Foreskin keratinocyte (primary cell): ENCODE measurements at places on chromosomes 2 and 18. TPM values are rescaled to one million over a fixed set of nuclear protein-coding genes. Genes with fewer than 3 reads are reported as not detected.
A peak's percentile ranks its signal among the peaks of the same experiment; 100 is the strongest.

GRCh38 chr2:112021781-112022231 lies 33.3 kb upstream of the TMEM87B start:
- peak; percentile 11 for DNase-seq

- DNase-seq: no peak
Observed at GRCh38 chr18:76495006-76495370, at the start of gene ZNF516. TSS of gene ZNF516 (minus strand) at chr18:76495242. CDS start at chr18:76443054, 52,188 bp downstream.

- no peak for DNase-seq
Observed at GRCh38 chr2:25586726-25587144, 86.6 kb downstream of the DTNB start.

- no peak for DNase-seq
Observed at GRCh38 chr2:180416627-180417026, 409.5 kb upstream of the CWC22 start.

GRCh38 chr2:232240906-232241305 lies 137.6 kb upstream of the ALPP start:
- no peak for DNase-seq

DNA sequence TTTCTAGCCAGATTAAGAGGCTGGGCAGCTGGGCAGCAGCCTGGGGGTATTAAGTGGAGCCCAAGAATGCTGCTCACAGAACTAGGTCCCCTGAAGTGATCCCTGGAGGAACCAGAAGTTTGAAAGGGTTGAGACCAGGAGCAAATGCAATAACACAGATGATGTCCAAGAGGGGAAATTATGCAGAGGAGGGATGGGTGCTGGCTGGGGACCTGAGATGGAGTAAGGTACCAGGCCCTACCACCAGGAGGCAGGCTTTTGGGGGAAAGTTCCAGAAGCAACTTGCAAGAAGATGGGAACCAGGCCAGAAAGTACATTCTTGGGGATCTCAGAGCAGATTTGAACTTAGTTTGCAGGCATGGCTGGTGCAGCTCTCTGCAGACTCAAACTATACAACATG lies 175.1 kb downstream of the NCK2 start:
- no peak for DNase-seq

Gene RBM45
- total RNA-seq: 16.7 and 17.2 TPM in 2 replicates

DNA sequence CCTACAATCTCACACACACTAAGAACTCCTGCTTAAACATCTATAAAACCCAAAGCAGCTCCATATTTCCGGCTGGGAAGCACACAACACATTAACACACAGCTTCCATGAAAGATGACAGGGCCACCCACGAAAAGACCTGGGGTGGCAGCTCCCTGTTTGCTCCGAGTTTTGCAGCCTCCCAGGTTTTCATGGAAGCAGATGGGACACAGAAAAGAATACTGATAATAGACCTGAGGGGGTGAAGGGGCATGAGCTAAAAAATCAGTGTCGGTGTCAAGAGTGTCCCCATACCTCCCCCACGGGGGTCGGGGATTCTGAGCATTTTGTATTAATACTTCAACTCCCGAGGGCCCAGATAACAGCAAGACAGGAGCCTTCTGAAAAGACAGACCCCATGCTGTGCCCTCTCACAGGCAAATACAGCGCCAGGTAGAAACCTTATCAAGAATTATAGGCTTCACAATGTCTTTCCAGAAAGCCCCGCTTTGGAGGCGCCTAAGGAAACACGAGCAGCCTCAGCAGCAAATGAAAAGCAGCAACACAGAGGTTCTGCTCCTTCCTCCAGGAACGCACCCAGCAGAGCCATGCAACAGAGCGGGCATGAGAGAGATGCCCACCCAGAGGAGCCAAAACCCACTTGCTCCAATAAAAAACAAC lies 50.5 kb downstream of the ZNF516 start:
- DNase-seq: no peak

- DNase-seq: no peak
Observed at GRCh38 chr2:216219861-216220260, 110.7 kb downstream of the XRCC5 start.

DNA sequence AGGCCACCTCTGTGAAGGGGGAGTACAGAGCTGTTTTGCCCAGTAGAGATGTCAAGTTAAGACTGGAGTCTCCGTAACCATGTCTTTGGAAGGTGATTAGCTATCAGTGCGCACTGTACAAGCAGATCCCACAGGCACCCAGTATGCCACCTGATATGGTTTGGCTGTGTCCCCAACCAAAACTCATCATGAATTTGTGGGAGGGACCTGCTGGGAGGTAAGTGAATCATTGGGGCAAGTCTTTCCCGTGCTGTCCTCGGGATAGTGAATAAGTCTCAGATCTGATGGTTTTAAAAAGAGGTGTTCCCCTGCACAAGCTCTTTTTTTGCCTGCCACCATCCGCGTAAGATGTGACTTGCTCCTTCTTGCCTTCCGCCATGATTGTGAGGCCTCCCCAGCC lies 90.2 kb downstream of the ACTR2 start:
- DNase-seq: no peak

Gene CDC42EP3
- 32.3 and 46.4 TPM in 2 replicates for total RNA-seq

GRCh38 chr2:115609978-115610377 lies 1167.5 kb downstream of the DPP10 start:
- no peak for DNase-seq

- peak; percentile 98 for DNase-seq
Observed at GRCh38 chr18:34767601-34768027, 57.5 kb downstream of the DTNA start.

DNA sequence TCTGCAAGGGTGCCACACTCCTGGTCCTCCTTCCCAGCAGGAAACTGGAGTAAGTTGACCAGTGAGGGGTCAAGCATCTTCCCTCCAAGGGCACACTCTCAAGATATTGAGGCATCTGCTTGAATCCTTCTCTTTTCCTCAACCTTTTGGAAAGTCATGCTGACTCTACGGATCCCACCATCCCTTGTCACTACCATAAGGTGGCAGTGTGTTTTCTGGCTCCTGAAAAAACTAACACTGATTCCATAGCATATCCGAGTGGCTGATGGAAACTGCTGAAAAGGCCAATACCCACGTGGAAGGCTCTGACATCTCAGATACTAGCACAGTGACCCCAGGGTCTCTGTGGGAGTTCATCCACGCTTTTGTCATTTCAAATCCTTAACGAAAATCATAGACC lies 37.1 kb downstream of the GPR45 start:
- no peak for DNase-seq
